ENCODE measurements at places on chromosomes 6 and 20. TPM values are rescaled to one million over a fixed set of nuclear protein-coding genes. Genes with fewer than 3 reads are reported as not detected.

CRISP2 gene
- not detected for total RNA-seq

KAT14 gene
- total RNA-seq = 10.2 TPM

TSPO2 gene
- not detected for total RNA-seq

PDE7B gene
- total RNA-seq = 1.4 TPM

SUMO4 gene
- not detected for total RNA-seq

C20orf204 gene
- total RNA-seq = 0.62 TPM

TFAP2C gene
- 16.7 TPM for total RNA-seq

All from A549 treated with CORT108297 at 1 μM for 4 hours (cell line).